ENCODE measurements at places on chromosomes 6 and 20.

- peak; percentile 64 for DNase-seq
These were observed at the start of gene PPP1R18 for GRCh38 chr6:30686009-30686907. PPP1R18 (minus strand) TSS chr6:30686645; CDS start chr6:30686018, 627 bp downstream.

GRCh38 chr6:13375360-13375878, 47.1 kb upstream of the TBC1D7 start:
- DNase-seq: no peak

- DNase-seq: no peak
These were observed 136.4 kb downstream of the MTFR2 start for GRCh38 chr6:136113736-136114173.

DNA sequence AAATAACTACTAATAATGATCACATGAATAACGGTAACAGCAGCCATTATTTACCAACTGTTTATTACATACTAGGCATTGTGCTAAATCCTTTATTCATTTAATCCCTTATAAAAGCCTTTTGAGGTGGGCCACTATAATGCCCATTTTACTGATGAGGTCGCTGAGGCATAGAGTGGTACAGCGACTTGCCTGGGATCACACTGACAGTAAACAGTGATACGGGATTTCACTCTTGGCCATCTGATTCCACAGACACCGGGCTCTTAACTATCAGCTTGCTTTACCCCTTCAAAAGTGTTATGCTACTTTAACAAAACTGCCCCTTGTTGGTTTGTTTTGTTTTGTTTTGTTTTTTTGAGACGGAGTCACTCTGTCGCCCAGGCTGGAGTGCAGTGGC, 2.2 kb upstream of the RAB22A start:
- DNase-seq: no peak

DNA sequence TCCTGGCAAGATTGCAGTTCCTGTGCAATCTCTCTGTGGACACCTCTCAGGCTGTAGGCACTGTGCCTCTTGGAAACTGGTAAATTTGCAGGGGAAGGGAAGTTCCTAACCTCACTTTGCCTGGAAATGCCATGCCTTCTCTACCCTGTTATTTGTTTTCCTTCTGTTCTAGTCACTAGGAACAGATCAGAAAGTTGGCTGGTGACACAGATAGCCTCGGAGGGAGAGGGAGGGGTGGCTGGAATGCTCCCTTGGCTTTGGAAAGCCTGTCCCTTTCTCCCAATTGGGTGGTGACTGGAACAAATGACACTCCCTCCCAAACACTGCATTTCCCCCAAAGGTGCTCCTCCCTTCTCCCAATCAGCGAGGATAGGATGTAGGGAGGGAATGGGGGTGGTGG, 131.5 kb upstream of the F13A1 start:
- no peak for DNase-seq

- no peak for DNase-seq
These were observed 257.8 kb downstream of the RNGTT start for GRCh38 chr6:88705601-88706000.

DNA sequence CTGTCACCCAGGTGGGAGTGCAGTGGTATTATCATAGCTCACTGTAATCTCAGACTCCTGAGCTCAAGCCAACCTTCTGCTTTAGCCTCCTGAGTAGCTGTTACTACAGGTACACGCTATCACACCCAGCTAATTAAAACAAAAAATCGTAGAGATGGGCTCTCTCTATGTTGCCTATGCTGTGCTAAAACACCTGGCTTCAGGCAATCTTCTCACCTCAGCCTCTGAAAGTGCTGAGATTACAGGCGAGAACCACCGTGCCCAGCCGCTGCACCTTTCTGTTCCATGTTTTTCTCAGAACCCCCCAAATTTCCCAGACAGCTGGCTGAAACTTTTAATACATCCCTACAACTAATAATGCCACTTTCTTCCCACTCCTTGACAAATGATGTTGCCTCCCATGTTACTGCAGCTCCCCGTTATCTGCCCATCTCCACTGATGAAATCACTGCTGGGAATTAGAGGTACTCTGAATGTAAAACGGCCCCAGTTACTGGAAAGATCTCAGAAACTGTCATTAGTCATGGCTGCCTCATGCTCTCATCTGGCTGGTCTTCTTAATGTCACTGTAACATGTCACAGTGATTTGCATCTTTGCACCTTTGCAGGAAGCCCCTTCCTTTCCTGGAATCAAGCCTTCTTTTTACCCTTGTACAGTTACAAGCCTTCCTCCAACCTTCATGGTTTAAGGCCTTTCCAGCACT, 697.5 kb downstream of the PRKN start:
- DNase-seq: no peak

GRCh38 chr6:169424821-169425240, 171.2 kb upstream of the THBS2 start:
- DNase-seq: no peak

DNA sequence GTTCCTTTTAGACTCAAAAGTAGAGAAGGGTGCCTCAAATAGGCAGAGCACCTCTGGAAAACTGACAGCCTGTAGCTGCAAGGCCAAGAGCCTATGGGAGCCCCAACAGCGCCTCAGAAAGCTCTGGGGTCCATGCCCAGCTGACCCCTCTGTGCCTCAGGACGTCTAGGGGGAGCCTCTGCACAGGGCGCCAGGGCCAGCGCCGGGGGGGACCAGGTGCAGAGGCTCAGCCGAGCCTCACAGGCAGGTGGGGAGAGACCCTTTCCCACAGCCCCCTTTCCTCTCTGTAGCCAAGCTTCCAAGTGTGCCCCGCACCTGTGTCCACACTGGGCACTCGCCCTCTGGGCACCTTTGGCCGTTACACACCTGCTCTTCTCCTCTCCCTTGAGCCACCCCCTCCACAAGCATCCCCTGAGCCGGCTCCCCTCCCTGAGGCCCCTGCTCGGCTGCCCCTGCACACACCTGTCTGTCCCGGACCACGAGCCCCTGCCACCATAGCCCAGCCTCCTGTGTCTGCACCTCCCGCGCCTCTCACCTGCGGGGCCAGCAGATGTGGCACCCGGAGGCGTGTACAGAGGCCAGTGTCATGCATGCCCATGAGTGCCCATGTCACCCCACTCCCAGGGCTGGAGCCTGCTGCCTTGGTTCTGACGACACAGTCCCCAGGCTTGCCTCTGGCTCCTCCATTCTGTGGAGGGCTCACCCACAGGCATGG, 53.2 kb downstream of the GINS1 start:
- DNase-seq: no peak

DNA sequence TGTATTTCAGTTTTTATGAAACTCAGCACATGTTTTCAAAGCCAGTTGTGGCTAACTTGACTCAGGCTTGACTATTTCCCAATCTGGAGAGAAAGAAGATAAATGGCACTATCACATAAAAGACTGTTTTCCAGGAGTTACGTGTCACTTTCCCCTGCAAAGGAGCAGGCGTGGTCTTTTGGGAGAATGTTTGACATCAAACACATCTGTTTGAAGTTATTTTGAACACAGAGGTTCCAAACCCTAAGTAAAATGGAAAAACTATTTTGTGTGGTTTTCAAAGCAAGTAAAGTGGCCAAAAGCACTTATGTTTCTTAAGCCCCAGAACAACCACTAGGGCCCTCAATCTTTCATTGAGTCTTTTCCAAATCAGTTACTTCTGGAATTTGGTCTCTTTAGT, 89.7 kb downstream of the FOXF2 start:
- no peak for DNase-seq

DNA sequence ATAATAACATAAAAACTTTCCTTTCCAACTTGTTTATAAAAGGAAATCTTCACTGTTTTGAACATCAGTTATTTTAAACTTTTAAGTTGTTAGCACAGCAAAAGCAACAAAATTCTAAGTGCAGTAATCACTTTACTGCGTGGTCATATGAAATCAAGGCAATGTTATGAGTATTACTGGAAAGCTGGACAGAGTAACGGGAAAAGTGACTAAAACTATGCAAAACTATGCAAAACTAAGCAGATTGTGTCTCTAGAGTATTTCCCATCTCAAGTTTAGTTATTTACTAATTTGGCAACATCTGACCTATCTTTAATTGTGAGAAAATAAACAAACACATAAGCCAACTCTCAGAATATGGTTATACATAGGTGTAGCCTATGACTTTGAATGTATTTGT, 10.9 kb upstream of the ANKEF1 start:
- no peak for DNase-seq
